ENCODE measurements at places on chromosomes 3 and 15. TPM values are rescaled to one million over a fixed set of nuclear protein-coding genes. Genes with fewer than 3 reads are reported as not detected.

BCL2A1 gene
- 0.49 TPM for total RNA-seq

CADM2 gene
- 3.1 TPM for total RNA-seq

ZIC1 gene
- total RNA-seq: not detected

POLQ gene
- 6.2 TPM for total RNA-seq

GRCh38 chr15:42352401-42352800, 6.9 kb upstream of the CAPN3 start:
- DNase-seq: no peak
- peaks cover 22% of the 10 kb centered on the region for H3K36me3 ChIP-seq
- H3K4me1 ChIP-seq: no peaks in the 10 kb centered on the region
- no peak overlapping the region for H3K4me3 ChIP-seq
- H3K27me3 ChIP-seq: no peaks in the 10 kb centered on the region

DNA sequence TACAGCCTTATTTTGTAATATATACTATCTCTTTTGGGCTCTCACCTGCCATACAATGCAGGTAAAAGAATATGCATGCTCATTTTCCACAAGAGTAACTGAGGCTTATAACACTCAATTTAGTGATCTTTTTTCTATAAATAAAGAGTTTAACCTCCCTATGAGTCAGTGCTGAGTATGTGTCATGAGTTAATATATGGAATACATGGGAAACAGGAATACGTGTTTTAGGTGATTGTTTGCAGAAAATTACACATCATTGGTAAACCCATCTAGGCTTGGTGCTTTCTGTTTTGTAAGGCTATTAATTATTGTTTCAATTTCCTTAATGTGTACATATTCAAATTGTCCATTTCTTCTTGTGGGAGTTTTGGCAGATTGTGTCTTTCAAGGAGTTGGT, 411.3 kb downstream of the GRM7 start:
- no peaks in the 10 kb centered on the region for H3K27me3 ChIP-seq
- H3K27ac ChIP-seq: no peak overlapping the region
- no peak for DNase-seq
- H3K36me3 ChIP-seq: no peaks in the 10 kb centered on the region

All from mesothelial cell of epicardium (in vitro differentiated cells).